ENCODE measurements at places on chromosomes 7 and 10.

GRCh38 chr7:32048970-32049491, 21.2 kb downstream of the PDE1C start:
- DNase-seq: no peak

GRCh38 chr7:33494474-33494873, 365.1 kb downstream of the BBS9 start:
- DNase-seq: no peak

DNA sequence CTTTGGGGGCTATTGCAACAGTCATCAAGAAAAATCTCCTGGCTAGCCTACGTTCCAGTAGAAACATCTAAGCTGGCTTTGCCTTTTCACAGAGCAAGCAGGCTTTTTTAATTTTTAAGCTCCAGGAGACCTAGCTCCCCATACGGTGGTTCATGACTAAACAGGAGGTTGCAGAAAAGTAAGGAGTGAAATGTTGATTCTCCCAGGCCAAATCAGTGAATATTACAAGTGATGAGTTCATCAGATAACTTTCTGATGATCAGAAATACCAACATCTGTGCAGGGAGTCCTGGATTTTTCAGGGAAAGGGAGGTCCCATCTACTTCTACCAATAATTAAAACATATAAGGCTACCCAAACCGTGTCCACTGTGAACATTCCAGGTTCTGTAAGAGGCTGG, 477.3 kb upstream of the CELF2 start:
- no peak for DNase-seq

DNA sequence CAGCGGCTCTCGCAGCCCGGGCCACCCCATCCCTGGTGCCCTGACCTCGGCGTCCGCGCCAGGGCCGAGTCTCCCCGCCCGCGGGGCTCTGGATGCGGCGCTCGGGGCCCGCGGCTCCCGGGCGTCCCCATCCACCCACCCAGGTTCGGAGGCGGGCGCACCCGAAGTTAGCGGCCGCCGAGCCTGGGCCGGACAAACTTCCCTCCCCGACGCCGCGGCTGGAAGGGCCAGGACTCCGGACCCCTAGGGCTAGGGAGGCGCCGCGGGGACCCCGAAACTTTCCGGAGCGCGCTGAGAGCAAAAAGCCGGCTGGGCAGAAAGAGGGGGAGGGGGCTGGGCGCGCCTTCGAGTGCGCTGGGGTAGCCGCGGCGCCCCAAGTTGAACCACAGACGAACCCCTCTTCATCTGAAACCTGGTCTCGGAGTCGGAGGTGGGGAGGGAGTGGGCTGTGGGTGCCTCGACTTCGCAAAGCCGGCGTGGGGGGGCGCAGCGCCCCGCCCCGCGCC, 3.7 kb upstream of the ELFN1 start:
- no peak for DNase-seq

DNA sequence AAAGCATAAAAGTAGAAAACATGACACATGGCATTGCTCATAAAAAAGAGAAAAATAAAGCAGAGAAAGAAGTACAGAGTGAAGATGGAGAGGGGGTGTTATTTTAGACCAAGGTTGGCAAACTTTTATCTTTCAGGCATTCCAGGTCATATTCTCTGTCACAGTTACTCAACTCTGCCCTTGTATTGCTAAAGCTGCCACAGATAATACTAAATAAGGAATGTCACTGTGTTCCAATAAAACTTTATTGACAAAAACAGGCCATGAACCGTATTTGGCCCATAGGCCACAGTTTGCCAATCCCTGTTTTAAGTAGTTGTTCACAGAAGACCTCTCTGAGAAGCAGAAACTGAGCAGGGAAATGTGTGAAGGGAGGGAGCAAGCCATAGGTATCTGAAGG, 167.4 kb downstream of the GLI3 start:
- DNase-seq: no peak

- no peak for DNase-seq
Observed at GRCh38 chr7:102814025-102814471, 65.2 kb downstream of the FAM185A start.

DNA sequence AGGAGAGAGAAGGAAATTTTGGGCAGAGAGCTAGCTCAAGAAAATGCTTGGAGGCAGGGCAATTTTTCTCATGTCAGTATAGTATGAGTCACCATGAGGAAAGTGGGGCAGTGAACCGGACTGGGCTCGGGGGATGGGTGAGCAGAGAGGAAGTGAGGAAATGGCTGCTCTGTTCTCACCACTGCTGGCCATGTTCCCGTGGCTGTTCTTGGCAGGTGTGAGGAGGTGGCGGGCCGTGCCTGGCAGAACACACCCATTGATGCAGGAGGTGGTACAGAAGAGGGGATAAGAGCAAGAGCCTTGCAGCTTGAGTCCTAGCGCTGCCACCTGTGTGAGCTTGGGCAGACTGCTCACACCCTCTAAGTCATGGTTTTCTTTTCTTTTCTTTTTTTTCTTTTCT, 304.4 kb upstream of the LYZL1 start:
- no peak for DNase-seq

DNA sequence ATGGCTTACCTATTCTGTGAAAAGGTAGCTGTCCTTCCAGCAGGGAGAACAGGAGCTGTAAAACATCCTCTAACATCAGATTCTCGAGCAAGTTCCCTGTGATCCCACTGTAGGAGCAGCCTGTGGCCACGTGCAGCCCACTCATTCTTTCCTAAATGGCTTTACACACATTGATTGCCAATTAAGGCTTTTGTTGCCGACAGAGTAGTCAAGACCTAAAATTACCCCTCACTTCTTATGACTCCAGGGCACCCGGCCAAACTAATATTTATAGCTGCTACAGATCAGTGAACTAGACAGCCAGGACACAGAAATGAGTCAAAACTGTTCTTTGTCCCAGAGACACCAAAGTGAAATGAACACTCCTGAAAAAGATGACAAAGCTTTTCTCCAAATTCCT, 832.1 kb downstream of the SORCS3 start:
- DNase-seq: no peak

- DNase-seq: no peak
Observed at GRCh38 chr7:69173341-69173740, 424.9 kb upstream of the AUTS2 start.

DNA sequence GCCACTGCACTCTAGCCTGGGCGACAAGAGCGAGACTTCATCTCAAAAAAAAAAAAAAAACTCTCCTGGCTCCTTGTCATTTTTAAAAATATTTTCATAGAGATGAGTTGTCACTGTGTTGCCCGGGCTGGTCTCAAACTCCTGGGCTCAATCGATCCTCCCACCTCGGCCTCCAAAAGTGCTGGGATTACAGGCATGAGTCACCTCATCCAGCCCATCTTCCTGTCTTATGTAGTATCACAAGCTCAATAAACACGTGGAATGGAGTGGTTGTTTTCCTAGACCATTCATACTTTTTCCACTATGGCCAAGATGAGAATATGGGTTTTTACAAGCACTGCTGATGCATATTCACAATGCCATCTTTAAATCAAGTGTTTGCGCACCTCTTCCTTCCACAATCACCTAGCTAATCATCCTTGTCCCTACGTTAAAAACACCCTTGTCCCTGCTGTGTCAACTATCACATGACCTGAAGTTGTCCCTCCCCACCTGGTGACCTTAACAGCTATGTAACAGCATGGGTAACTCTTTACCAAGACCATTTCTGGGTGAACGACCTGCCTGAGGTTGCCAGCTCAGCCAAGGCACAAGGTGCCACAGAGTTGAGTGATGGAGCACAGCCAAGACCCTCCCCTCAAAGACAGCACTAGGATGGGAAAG, 21.3 kb downstream of the DLG5 start:
- DNase-seq: no peak

DNA sequence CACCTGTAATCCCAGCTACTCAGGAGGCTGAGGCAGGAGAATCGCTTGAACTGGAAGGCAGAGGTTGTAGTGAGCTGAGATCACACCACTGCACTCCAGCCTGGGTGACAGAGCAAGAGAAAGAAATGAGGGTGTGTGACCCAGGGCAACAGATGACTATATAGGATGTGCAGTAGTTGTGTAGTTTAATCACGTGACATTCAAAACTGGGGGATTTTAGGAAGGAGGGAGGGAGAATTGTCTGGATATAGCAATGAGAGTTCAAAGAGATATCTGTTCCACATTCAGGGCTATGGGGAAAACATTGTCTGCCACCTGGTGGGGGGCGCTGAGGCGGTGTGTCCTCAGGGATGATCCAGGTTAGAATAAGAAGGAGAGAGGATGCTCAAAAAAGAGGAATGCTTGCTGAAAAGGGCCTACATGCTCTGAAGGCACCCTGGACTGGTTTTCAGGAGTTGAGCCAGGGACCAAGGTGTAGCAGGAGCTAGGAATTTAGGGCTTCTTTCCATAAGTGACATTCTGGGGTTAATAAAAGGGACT, 7.8 kb upstream of the ZYX start:
- DNase-seq: no peak

DNA sequence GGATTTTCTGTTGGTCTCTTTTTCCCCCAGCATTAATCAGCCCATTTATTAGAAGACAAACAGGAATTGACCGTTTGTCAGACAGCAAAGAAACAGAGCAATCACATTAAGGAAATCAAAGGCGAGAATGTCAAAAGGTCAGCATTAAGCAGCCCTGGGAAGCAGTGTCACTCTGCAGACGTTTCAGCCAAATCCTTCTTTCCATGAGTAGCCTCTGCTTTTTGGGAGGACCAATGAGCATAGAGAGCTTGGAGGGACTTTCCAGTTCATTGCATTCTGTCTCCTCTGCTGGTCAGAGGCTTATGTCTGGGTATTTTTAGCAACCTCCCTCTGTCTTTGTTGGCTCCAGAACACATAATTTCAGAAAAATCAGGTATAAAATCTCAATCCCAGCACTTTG, 481.4 kb downstream of the GALNT17 start:
- no peak for DNase-seq
